ENCODE measurements at places on chromosomes 7 and 10.

DNA sequence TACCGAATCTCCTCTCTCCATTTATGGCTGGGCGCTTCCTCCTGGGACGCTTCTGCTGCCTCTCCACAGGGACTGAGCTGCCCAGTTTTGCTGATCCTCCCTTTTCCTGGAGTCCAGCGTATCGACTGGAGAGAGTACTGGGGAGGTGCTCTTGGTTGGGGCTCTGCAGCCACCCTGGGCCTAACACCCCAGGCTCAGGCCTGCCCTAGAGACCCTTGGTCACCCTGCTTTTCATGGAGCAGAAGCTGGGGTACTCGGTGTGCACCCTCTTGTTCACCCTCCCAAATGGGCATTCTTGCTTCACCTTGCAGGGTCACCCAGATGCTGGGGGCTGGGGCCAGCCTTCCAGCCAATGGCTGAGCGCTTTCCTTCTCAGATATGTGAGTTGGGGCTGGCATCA, 88.8 kb upstream of the RET start:
- DNase-seq: no peak

GRCh38 chr10:15863733-15864132, 3.4 kb upstream of the MINDY3 start:
- DNase-seq: no peak

DNA sequence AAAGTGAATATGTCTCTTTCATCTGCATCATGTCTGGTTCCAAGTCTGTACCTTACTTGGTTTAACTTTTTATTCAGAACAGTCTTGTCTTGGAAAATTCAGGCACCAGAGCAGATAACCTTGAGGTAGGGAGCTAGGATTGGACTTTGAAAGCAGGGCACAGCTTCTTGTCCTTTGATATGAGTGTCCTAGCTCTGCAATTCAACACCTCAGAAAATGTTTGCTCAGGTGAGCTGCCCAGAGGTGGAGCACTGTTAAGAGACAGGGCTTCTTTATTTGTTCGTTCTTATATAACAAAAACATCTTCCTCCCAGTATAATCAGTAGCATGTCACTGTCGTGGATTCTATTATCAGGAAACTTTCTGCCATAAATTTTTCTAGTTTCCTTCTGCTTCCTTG, 118.3 kb downstream of the LRRC4 start:
- DNase-seq: no peak

GRCh38 chr7:92246360-92247101, 757 bp downstream of the ANKIB1 start:
- DNase-seq: peak; percentile 43

DNA sequence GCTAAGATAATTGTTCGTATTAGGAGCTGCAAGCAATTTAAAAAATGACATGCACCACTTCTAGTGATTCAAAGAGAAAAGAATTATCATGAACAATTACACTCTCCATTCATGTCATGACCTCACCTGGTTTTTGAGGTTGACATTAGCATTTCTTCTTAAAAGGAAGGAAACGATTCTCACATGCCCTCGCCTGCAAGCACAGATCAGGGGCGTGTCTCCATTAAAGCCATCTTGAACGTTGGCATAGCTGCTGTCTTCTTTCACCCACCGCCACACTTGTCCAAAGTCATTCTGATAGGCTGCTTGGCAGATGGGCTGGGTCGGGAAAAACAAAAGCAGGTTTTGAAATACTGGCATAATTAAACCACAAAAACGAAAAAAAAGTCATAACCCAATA, 19.9 kb downstream of the ANKRD22 start:
- peak; percentile 73 for DNase-seq

- no peak for DNase-seq
These were observed 272.5 kb downstream of the SEMA3A start for GRCh38 chr7:83921941-83922607.

- DNase-seq: no peak
These were observed 30.8 kb upstream of the NME8 start for GRCh38 chr7:37817591-37817960.

DNA sequence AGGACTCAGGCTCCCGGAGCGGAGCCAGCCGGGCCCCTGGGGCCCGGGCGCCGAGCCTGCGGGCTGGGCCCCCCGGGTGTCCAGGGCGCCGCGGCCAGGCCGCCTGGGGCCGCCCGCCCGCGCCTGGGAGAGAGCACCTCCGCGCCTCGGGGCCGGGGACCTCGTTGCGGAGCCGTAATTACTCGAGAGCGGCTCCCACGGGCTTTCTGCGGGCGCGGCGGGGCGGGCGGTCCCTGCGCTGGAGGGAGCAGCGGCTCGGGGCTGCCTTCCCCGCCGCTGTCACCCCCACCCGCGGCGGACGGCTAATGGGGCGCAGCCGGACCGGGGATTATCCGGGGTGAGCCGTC, 1.5 kb downstream of the GNB2 start:
- no peak for DNase-seq

GRCh38 chr7:370259-370625, 80.3 kb downstream of the FOXL3 start:
- no peak for DNase-seq

DNA sequence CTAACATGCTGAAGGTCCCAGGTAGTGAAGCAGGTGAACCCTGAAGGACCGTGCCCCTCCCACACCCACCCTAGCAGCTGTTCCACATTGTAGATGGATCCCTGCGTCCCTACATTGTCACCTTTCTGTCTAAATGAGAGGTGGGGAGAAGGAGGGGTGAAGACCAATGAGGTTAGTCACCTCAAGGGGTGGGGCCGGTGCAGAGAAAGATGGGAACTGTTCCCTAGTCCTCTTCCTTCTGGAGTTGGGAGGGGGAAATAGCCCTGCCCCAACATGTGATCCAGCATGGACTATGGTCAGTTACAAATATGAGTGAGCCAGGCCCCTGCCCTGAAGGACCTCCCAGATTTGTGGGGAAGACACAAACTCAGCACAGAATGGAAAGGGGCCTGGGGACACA, 124.5 kb downstream of the LHPP start:
- DNase-seq: no peak

DNA sequence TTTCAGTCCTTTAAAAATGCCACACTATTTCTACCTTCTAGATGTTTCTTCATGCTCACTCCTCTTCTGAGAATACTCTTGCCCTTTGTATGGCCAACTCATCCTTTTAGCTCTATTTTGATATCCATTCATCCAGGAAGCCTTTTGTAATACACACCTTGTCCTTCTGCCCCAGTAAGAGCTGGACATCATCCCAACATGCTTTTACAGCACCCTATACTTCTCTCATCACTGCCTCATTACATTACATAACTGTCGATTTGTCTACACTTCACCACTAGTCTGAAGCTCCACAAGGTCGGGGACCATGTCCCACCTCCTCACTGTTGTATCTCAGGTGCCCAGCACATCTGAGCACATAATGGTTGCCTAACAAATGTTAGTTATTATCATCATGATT, 29.2 kb downstream of the PRR15 start:
- no peak for DNase-seq

GRCh38 chr10:129325893-129326292, 141.1 kb upstream of the MGMT start:
- DNase-seq: no peak

- no peak for DNase-seq
These were observed 17.5 kb downstream of the NUDT1 start for GRCh38 chr7:2259480-2259879.

DNA sequence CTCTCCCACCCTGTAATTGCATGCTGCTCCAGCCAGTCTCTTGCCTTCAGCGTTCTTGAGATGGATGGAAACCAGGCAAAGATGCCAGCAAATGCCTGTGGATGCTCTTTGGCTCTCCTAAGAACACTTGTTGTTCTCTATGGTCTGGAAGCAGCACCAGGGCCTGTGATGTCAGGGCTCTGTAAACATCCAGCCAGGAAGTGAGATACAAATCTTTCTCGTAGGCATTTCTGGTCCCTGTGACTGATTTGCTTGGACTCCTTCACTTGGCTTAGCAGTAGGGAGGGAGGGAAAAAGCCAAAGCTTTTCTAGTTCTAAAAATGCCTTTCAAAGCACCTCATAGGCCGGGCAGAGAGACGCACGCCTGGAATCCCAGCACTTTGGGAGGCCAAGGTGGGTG, 201.3 kb downstream of the REEP3 start:
- DNase-seq: no peak

DNA sequence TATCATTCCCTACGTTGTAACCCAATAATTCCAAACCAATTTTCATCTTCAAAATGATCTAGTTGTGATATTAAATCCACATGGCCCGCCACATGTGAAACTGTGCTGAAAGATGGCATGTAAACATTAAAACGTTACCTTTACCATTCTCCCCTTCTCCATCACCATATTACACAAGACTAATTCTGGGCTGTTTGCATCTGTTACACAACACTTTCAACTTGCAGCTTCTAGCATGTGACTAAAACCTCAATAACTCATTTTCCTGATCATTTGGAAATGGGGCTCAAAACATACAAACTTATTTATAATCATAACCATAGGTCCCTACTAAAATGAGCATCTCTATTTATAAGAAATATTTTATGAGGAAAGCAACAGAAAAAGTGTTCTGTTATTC, 4.7 kb downstream of the MTERF1 start:
- DNase-seq: no peak

DNA sequence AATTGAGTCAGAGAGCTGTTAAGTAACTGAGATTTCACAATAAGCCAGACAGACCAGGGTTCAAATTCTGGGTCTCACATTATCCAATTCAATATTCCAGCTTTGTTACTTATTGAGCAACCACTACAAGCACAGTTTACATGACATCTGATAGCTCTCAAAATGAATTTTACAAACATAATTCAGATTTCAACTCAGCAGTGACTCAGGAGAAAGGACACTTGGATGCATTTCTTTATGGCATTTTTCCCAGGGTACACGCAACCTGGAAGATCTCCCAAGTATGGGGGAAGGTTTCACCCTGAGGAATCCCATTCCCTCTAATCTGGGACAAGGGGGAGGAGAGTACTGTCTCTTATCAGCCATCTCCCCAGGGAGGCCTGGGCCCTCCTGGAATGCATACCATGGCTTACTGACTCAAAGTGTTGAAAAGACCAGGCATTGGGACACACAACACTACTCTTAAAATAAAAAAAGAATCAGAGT, 102.4 kb downstream of the CFTR start:
- DNase-seq: no peak

DNA sequence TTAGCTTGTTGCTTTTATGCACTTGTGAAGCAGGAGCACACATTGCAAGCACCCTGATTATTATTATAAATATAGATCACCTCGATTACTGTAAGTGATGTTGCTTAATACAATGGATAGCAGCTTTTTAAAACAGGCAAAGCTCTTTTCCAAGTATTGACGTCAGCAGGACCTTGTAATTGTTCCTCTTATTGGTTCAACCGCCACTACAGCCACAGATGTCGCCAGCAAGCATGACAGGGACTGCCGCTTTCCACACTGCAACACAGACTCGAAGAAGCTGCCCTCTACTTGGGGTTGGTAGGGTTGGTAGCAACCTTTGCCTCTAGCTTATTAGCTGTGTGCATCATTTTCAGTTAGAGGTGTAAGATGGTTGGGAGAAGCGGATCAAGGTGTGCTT, 167.6 kb downstream of the ZNF365 start:
- no peak for DNase-seq

GRCh38 chr7:34337163-34337562, 320.9 kb upstream of the NPSR1 start:
- DNase-seq: no peak

DNA sequence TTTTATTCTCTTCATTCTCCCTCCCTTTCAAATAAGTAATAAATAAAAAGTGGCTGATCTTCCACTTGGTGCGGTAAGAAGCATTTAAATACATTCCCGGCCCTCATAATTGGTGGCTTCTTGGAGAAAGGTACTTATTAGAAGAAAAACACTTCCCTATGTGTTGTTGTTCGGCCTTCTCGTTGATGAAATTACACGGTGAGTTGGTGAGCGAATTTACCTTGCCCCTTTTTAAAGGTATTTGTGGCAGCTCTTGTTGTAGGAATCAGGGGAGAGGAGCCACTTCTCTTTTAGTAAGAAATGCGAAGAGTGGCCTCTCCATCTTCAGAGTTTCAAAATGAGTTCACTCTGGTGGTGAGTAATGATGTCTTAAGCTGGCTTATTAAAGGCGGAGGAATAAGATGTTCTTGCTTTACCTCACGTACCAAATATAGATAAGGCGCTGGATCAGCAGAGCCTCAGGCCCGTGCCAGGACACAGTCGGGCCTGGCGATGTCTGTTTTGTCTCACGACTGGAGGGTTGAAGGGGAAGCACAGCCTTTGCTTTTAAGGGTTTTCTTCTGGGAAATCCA, 135.9 kb downstream of the CUX1 start:
- DNase-seq: no peak

GRCh38 chr10:17455015-17455520, 673 bp upstream of the ST8SIA6 start:
- DNase-seq: no peak

DNA sequence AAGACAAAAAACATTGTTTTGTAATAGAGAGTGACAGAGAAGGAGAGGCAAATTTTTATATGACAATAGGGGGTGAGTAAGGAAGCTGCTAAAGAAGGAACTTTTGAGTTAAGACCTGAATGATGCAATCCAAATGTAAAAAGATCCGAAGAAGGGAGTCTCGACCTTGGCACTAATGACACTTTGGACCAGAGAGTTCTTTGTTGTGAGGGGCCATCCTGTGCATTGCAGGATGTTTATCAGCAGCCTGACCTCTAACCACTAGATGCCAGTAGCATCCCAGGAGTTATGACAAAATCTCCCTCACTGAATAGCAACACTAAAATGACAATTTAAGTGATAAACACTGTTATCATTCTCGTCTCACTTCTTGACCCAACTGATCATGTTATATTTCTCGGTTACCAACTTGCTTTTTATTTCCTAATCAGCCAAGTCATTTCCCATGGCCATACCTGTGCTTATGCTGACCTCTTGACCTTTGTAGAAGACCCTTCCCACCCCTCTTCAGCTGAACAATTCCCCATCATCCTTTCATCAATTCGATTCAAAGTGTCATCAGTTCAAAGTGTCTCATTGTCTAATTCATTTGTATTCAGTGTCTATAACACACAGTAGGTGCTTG, 30.0 kb downstream of the DGKI start:
- DNase-seq: no peak

DNA sequence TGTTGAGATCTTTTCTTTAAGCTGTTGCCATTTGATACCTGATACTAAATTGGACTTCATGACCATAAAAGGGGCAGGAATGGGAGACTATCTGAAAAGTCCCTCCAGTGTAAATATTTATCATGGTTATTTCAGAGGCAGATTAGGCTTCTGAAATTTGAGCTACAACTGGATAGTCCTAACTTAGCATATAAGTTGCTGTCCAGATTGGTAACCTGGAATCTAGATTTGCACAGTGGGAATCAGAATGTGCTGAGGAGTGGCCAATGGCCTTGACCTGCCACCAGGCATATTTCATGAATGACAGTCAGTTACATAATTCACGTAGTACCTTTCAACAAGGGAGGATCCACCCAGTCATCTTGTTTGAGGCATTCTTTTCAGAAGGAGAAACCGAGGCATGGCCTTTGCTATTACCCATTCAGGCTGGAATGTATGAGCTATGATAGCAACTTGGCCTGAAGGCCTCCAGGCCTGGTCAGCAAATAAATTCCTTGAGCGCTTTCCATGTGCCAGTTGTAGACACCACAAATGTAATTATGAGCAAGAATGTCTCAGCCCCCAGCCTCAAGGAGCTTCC, 80.0 kb downstream of the EEPD1 start:
- DNase-seq: no peak
